ENCODE measurements at places on chromosomes 7 and 10. TPM values are rescaled to one million over a fixed set of nuclear protein-coding genes. Genes with fewer than 3 reads are reported as not detected.

HGF gene
- 285 TPM for total RNA-seq

VSTM2A gene
- not detected for total RNA-seq

FAM20C gene
- 142 TPM for total RNA-seq

TRIM74 gene
- total RNA-seq = not detected

CNTNAP2 gene
- 0.31 TPM for total RNA-seq
